ENCODE measurements at places on chromosomes 11 and 22. TPM values are rescaled to one million over a fixed set of nuclear protein-coding genes. Genes with fewer than 3 reads are reported as not detected.
A peak's percentile ranks its signal among the peaks of the same experiment; 100 is the strongest.

DNA sequence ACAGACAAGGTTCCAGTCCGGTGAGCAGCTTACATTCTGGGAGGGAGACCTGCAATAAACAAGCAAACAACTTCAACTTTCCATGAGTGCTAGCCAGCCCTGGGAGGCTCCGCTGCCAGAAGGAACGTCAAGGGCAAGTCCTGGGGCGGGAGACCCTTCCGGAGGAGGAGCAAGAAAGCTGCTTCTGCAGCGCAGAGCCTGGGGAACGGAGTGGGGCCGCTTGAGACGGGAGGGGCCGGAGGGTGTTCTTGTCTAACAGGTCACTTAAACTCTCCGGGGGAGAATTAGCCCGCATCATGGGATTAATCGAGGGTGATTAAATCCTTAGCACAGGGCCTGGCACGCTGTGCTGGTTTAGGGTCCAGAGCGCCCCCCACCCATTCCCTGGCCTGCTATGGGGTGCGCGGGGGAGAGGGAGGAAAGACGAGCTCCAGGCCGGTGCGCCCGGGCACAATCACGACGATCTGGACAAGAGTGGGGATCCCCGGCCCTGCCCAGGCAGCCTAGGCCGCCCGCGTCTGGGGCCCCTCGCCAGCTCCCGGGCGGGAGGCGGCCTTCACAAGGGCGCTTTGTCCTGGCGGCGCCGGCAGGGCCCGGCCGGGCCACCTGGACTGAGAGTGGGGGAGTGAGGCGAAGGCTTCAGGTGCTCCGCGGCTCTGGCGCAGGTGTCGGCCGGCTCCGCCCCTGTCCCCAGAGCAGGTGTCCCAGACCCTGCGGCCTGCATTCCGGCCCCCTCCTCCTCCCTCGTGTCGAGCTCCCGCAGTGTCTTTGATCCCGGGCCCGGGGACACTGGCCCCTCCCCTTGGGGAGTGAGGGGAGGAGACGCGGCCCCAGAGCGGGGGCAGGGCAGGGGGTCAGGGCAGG is 663 bp upstream of the LARGE2 start:
- DNase-seq: no peak

C11orf87 gene
- total RNA-seq: under 0.01 TPM

MOB2 gene
- total RNA-seq: 21.4 TPM

GRCh38 chr11:19433367-19433766 is 192.6 kb upstream of the E2F8 start:
- no peak for DNase-seq

C1QTNF4 gene
- not detected for total RNA-seq

DNA sequence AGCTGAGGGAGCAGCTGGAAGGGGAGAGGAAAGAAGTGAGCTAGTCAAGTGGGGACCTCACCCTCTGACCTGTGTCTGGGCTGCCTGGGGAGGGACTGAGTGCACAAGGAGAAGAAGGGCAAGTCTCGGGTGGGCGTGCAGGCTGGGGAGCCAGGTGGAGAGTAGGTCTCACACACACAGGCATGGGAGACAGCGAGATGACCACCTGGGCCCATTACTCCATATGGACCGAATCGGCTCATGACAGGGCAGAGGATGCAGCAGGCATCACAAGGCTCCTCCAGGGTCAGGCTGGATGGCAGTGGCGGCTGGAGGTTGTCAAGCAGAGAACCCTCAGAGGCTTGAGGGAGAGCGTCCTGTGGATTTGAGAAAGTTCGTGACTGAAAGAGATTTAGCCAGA is 63.5 kb downstream of the CEP164 start:
- DNase-seq: no peak

DNA sequence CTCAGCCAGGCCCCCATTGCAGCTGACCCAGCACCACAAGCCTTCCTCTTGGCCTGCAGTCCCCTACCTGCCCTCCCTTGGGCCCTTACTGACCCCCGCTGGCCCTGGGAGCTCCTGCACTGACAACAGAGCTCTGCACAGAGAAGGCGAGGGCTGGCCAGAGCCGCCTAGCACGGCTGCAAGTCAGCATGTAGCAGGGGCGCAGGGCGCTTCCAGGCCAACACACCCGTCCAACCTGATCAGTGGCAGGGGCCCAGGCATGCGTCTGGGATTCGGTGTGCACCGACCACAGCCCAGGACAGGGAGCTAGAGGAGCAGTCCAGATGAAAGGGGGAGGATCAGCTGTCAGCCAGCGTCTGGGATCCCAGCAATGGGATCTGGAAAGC is 7.6 kb downstream of the WNT7B start:
- no peak for DNase-seq

OR10D3 gene
- total RNA-seq: not detected

OTOG gene
- total RNA-seq: not detected

- peak; percentile 66 for DNase-seq
Measured at GRCh38 chr11:106304274-106304673, 226.8 kb downstream of the AASDHPPT start.

DNA sequence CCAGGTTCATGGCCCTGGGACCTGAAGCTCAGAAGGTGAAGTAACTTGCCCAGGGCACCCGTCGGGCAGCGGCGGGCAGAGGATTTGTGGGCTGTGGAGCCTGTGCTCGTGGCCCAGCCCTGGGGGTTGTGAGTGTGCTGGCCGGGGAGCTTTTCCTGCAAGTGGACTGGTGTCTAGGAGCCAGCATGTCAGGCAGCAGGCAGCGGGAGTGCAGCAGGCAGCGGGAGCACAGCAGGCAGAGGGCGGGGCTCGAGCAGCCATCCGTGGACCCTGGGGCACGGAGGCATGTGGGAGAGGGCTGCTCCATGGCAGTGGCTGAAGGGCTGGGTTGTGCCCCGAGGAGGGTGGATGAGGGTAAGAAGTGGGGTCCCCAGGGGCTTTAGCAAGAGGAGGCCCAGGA is 72.7 kb upstream of the PPP6R3 start:
- no peak for DNase-seq

PGR gene
- under 0.01 TPM for total RNA-seq

DNA sequence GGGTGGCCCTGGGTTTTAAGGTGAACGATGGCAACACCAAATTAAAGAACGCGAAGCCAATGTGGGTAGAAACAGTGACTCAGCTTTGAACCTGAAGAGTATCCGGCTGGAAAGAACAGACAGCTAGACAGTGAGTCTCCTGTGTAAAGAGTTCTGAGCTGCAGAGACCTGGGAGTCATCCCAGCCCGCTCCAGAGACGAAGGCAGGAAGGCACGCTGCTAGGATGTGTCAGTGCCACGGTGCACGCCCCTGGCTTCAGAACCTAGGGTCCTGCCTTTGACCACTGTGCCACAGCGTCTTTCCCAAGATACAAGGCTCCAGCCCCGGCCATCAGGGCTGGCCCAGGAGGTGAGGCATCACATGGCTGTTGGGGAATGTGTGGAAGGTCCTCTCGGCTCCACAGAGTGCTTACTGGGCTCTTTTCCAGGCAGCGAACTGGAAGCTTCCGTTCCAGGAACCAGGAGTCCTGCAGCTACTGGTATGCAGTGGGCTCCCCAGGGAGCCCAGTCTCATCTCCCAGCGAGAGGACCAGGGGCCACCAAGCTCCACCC is 29.9 kb downstream of the LRFN4 start:
- DNase-seq: peak; percentile 18

DNA sequence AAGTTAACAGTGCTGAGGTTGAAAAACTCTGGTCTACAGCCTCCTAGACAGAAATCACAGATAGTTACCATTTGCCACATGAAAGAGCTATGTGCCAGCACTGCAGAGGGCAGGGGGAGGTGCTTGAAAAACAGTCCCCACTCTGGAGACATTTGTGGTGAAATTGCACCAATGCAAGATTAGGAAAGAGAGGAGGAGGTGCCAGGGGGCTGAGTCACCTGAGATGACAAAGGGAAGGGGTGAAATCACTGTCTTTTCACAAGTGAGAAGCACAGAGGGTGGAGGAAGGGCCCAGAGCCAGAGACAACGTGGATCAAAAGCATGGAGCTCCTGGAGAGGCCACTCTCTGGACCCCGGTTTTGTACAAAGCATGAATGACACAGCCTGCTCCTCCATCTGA is 196.3 kb downstream of the BUD13 start:
- no peak for DNase-seq

C11orf91 gene
- not detected for total RNA-seq

MS4A4A gene
- not detected for total RNA-seq

GLYATL2 gene
- total RNA-seq: 0.36 TPM

- no peak for DNase-seq
Measured at GRCh38 chr11:44990665-44991064, 40.0 kb upstream of the TP53I11 start.

DNA sequence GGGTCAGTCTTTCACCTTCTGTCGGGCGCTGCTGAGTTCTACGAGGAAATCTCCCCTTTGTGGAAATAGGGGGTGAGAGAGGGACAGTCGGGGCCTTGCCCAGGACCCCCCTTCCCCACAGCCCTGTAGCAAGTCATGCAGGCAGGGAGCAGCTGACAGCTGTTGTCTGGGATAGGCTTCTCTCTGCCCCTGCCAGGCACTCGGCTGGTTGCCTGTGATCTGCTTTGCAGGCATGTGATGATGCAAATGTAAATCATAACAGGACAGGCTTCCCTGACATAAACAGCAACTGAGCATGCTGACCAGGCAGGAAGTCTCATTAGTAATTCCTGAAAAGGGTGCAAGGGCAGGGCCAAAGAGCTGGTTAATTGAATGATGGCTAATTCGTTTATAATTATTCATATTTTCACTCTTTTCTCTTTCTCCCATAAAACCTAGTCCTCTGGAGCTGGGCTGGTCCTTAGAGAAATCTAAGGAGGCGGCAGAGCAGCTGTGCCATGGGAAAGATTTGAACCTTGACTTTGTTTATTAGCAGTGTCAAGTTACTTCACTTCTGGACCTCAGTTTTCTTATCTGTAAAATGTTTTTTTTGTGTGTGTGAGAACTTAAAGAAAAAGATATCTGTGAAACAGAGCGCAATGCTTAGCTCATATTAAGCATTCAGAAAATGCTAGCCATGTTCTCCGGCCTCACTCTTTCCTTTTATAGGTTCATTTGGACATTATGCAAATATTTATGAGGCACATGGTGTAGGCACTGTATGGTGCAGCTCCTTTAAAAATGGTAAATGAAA is 129.7 kb downstream of the LDLRAD3 start:
- peak; percentile 92 for DNase-seq

TRIM29 gene
- total RNA-seq: not detected

ZNF70 gene
- total RNA-seq: 3.9 TPM

UCP3 gene
- total RNA-seq: under 0.01 TPM

GRCh38 chr11:88623531-88623930 is 286.0 kb upstream of the CTSC start:
- peak; percentile 14 for DNase-seq
